ENCODE measurements at places on chromosomes 11 and 22.

DNA sequence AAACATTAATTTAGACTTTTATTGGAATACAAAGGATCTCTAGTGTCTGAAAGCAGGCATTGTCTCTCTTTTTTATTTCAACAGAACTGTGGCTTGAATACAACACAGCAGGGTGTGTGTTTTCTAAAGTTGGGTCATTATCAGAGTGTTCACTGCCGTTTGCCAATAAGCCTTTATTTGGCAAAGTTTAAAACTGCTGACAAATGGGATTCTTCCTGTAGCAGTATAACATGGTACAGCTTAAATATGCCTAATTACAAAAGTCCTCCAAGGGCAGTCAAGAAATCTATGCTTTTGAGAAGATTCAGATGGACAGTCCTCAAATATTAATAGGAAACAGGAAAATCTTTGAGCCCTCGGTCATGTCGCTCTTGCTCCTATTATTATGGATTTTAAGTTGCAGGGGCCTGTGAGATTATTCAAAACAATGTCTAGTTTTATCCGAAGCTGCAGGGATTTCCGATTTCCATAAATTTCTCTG is 199.9 kb downstream of the MAML2 start:
- no peak for DNase-seq

DNA sequence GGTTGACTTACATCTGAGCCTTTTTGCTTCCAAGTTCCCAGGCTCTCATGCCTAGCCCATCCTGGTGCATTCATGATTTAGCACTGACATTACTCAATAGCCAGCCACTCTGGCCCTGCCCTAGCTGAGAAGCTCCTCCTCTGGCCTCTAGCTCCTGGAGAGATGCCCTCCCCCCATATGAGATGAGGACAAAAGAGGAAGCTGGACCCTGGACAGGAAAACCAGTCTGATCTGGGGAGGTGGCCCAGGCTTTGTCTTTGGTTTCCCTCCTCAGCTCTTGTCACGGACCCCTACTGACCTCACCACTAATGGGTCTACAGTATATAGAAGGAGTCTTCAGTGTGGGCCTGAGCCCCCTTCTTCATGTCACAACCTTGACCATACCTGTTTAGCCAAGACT is 3.0 kb downstream of the RHOG start:
- DNase-seq = peak; percentile 62

- DNase-seq = no peak
Measured at GRCh38 chr22:29152045-29152953, 53.4 kb upstream of the EMID1 start.

DNA sequence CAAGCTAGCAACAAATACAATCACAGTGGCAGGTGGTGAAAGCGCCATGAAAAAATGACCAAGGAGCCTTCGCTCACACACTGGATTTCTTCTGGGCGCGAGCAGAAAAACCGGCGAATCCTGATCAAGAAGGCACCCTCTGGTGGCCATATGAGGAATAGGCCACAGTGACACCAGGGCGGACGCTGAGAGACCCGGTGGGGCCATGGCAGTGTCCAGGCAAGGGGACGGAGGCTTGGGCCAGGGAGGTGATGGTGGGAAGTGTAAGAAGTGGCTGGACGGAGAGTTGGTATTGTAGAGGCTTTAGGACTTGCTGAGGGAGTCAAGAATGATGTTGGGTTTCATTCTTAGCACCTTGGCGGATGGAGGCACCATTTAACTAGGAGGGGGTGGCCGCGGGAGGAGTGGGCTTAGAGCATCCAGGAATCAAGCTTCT is 16.9 kb upstream of the RAC2 start:
- peak; percentile 66 for DNase-seq

DNA sequence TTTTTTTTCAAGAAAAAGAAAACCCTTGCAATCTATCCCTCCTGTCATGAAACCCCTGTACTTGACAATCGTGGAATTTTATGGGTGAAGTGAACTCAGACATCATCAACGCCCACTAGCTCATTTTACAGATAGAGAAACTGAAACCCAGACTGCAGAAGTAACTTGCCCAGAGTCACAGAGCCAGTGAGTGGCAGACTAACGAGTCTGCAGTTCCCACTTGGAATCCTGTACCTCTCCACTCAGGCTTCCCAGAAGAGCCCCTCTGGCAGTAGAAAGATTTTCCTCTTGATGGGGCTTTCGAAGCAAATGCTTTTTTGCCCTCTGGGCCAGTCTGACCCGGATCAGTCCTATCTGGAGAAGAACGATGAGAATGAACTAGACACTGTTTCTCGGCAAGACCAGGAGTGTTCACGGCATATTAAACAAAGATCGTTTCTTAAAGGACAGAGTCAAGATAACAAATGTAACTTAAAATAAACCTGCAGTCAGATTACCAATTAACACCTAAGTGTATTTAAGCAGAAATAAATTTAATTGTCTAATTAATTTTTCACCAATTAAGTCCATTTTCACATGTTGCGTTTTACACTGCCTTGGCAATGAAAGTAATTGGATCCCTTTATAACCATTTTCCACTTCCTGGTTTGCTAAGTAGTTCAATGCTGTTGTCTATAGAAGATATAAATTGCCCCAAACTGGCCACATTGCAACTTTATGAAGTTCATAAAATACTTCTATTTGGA is 61.3 kb upstream of the CREB3L1 start:
- DNase-seq = no peak

DNA sequence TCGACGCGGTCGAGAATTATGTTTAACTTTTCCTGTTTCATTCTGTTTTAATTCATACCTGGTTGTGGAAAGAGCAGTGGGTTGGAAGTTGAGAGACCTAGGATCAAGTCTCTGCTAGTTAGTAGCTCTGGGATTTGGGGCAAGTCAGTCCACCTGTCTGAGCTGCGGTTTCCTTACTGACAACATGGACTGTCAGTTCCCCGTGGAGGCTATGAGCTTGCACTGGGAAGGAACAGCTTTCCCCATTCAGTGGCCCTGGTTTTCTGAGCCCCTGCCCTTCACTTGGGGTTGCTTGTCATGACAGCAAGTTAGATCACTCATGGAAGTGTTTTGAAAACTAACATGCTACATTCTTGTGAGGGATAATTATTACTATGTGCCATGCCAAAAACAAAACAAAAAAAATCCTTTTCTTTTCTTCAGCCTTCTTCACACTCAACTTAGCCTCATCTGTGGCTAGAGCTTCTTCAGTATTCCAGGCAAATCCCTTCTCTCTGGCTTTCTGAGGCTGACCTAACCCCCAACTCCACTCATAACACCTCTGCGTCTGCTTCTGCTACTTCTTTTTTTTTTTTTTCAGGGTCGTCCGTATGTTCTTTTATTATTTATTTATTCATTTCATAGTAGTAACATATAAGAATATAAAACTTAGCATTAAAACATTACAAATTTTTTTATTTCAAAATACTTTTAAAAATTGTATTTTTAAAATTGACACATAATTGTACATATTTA is 43.0 kb upstream of the ZBED5 start:
- no peak for DNase-seq

- no peak for DNase-seq
Measured at GRCh38 chr11:43871051-43871450, 9.6 kb upstream of the ALKBH3 start.

DNA sequence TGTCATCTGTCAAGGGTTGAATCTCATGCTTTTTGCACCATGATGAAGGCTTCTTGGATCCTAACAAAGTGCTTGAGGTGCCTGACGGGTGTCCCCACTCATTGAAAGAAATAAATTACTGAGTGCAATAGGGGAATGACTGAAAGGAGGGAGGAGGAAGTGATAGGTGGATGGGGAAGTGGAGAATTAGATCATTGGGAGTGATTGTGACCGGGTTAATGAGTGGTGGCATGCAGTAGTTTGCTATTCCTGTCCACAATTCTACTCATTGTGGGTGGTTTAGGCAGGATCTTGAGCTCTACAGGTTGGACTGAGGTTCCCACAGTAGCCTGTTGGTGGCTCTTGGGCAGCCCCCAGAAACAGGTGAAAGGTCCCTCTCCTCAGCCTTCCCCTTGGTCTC is 44.3 kb downstream of the THAP12 start:
- no peak for DNase-seq

Measured in right lobe of liver (tissue), 6 donors.